ENCODE measurements at places on chromosomes 4 and X. TPM values are rescaled to one million over a fixed set of nuclear protein-coding genes. Genes with fewer than 3 reads are reported as not detected.

The MAGEB17 gene
- not detected for total RNA-seq

The CDX4 gene
- not detected for total RNA-seq

The COL25A1 gene
- total RNA-seq, result 3.1 TPM

The SGMS2 gene
- 41.7 TPM for total RNA-seq

The PPP4R3C gene
- total RNA-seq, result not detected

The IBSP gene
- not detected for total RNA-seq

The ARSJ gene
- total RNA-seq, result 1.8 TPM

The FAM236D gene
- not detected for total RNA-seq

The EGFL6 gene
- not detected for total RNA-seq

The CCNA2 gene
- total RNA-seq, result 81.4 TPM

The CPZ gene
- 1.8 TPM for total RNA-seq

The MAGED4B gene
- 0.25 TPM for total RNA-seq

The EDA2R gene
- total RNA-seq, result not detected

The RBM46 gene
- not detected for total RNA-seq

The VSIG4 gene
- total RNA-seq, result 38.9 TPM

The RHOXF2B gene
- not detected for total RNA-seq

The ARL9 gene
- total RNA-seq, result 0.61 TPM

The CLIC2 gene
- total RNA-seq, result 15.5 TPM

DNA sequence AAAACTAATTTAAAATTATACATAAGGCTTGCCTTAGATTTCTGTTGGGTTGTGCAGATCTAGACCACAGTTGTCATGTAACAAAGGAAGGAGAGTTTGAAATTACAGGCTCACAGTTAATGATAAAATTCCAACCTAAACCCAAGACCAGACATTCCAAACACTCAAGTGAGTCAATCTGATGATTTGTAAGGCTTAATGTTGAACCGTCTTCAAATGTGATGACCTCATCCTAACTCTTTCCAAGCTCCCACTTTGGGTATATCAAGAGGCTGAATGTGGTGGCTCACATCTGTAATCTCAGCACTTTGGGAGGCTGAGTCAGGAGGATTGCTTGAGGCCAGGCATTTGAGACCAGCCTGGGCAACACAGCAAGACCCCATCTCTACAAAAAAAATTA, 149.2 kb downstream of the TBL1X start:
- H3K36me3 ChIP-seq, result no peaks in the 10 kb centered on the region
- no peaks in the 10 kb centered on the region for H3K27me3 ChIP-seq
- DNase-seq, result no peak
- peaks cover 31% of the 10 kb centered on the region for H3K4me1 ChIP-seq
- H3K27ac ChIP-seq, result no peak overlapping the region

GRCh38 chrX:64265265-64265664, 34.9 kb upstream of the ASB12 start:
- no peak for DNase-seq
- no peak overlapping the region for H3K4me3 ChIP-seq
- H3K4me1 ChIP-seq, result no peaks in the 10 kb centered on the region

- H3K27me3 ChIP-seq, result no peaks in the 10 kb centered on the region
- no peaks in the 10 kb centered on the region for H3K4me1 ChIP-seq
- no peak for DNase-seq
- H3K27ac ChIP-seq, result no peak overlapping the region
- H3K4me3 ChIP-seq, result no peak overlapping the region
Observed at GRCh38 chr4:73139245-73139644, 69.7 kb upstream of the COX18 start.

DNA sequence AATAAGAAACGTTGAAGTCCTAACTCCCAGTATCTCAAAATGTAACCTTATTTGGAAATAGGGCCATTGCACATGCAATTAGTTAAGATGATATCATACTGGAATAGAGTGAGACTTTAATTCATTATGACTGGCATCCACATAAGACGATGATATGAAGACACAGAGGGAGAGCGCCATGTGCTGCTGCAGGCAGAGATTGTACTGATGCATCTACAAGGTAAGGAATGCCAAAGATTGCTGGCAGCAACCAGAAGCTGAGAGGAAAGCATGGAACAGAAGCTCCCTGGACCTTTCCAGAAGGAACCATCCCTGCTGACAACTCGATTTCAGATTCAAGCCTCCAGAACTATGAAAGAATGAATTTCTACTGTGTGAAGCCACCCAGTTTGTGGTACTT, 697.0 kb upstream of the INTU start:
- no peaks in the 10 kb centered on the region for H3K36me3 ChIP-seq
- no peak overlapping the region for H3K27ac ChIP-seq
- no peak overlapping the region for H3K4me3 ChIP-seq
- H3K27me3 ChIP-seq, result no peaks in the 10 kb centered on the region
- no peak for DNase-seq

DNA sequence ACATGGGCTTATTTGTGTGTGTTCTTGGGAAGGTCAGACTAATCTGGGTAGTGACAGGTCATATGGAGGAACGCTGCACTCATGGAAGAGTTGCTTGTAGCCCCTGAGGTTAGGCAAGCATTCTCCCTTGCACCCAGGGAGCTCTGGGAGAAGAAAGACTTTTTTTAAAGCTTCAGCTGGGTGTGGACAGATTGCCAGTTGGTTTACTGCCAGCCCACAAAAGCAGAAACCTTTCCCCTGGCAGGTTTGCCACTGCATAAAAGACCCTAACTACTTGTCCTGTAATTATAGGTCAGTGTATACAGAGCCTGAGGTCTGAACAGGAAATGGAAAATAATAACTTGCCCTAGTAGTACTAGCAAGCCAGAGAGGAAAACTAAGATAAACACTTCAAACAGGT, 7.4 kb upstream of the NFKB1 start:
- no peaks in the 10 kb centered on the region for H3K36me3 ChIP-seq
- H3K4me3 ChIP-seq, result no peak overlapping the region
- no peaks in the 10 kb centered on the region for H3K27me3 ChIP-seq
- H3K27ac ChIP-seq, result no peak overlapping the region

DNA sequence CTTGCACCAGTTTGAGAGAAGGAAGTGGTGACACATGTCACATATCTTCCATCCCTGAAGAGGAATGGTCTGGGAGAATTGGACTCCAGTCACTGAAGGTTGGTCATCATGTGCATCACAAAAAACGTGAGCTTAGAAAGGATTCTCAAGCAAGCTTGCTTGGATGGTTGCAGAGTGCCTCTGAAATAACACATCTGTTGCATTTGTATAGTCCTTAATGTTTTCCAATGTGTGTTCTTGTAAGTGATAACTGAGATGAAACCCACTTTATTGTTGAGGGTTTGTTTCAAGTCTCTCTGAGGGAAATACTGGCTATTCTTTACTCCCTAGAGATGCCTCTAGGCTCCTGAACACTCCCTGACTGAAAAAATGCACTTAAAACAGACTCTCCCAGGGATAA, 184.5 kb upstream of the MBNL3 start:
- no peaks in the 10 kb centered on the region for H3K27me3 ChIP-seq
- no peaks in the 10 kb centered on the region for H3K4me1 ChIP-seq
- no peak overlapping the region for H3K27ac ChIP-seq

DNA sequence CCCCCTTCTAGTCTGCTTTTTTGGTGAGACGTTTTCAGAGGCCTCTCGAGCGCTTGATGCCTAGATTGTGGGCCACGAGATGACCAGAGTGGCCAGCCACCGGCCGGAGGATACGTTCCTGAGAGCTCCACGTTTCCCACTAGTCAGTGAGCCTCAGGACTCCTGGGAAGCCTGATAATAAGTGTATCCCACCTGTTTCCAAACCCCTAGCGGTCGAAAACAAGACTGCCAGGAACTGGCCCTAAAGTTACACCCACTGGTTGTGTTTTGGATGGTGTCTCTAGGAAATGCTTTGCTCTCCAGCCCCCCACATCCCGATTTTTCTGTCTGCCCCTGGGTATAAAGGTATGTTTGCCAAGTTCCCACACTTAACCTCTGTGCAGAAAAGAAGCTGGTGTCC, 4.6 kb upstream of the RS1 start:
- no peak for DNase-seq
- H3K36me3 ChIP-seq, result no peaks in the 10 kb centered on the region
- H3K27ac ChIP-seq, result no peak overlapping the region
- no peaks in the 10 kb centered on the region for H3K4me1 ChIP-seq
- H3K4me3 ChIP-seq, result no peak overlapping the region

DNA sequence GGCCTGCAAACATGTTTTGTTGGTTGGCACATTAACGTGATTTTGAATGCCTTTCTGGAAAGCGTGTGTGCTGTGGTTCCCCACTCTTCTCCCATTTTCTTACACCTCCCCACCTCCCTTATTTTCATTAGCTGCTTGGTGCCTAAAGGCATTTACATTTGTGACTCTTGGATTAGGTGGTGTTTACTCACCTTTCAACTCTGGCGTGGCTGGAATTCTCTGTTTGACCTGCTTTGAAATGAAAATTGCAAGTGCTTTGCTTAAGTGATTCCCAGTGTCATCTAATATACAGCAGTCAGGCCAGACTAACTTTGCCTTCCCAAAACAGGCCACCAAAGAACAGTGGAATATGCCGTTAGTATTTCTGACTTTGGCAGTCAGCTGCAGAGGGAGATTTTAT, 80.5 kb downstream of the NHSL2 start:
- no peaks in the 10 kb centered on the region for H3K4me1 ChIP-seq
- DNase-seq, result no peak
- H3K36me3 ChIP-seq, result no peaks in the 10 kb centered on the region
- no peak overlapping the region for H3K4me3 ChIP-seq
- H3K27ac ChIP-seq, result no peak overlapping the region

GRCh38 chr4:39502019-39502663, 25.1 kb downstream of the UGDH start:
- no peak overlapping the region for H3K27ac ChIP-seq
- H3K4me1 ChIP-seq, result no peaks in the 10 kb centered on the region
- DNase-seq, result no peak
- H3K4me3 ChIP-seq, result no peak overlapping the region
- peaks cover 19% of the 10 kb centered on the region for H3K36me3 ChIP-seq

GRCh38 chr4:62871078-62871477, 1538.2 kb downstream of the TECRL start:
- no peak overlapping the region for H3K27ac ChIP-seq
- H3K27me3 ChIP-seq, result no peaks in the 10 kb centered on the region
- H3K4me3 ChIP-seq, result no peak overlapping the region
- no peak for DNase-seq
- no peaks in the 10 kb centered on the region for H3K4me1 ChIP-seq

DNA sequence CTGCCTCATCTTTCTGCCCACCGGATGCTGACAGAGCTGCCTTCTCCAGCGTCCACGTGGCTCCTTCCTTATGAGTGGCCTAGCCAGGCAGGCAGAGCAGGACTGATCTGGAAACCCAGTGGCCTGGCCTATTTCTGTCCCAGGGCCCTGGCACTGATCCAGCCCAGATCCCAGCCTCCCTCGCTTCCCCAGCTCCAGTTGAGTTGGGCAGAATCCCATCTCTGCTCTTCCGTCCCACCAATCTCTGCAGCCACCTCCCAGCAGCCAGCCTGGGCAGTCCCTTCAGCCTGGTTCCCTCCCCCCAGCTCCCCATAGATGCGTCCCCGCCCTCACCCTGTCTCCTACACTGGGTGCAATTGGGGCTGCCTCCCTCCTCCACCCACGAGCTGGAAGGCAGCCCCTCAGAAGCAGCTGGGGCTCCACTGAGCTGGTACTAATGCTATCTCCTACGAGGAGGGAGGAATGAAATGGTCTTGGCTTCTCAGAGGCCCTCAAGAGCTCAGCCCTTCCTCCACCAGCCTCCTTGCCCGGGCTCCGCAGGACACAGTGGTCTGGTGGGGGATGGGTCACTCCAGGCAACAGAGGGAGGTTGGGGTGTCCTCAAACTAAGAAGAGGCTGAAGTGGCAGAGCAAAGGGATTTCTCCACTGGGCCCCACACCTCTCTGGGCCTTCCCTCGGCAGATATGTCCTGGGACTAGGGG, 94.2 kb downstream of the PJA1 start:
- no peaks in the 10 kb centered on the region for H3K27me3 ChIP-seq
- H3K4me1 ChIP-seq, result no peaks in the 10 kb centered on the region
- no peak overlapping the region for H3K4me3 ChIP-seq
- no peak for DNase-seq

DNA sequence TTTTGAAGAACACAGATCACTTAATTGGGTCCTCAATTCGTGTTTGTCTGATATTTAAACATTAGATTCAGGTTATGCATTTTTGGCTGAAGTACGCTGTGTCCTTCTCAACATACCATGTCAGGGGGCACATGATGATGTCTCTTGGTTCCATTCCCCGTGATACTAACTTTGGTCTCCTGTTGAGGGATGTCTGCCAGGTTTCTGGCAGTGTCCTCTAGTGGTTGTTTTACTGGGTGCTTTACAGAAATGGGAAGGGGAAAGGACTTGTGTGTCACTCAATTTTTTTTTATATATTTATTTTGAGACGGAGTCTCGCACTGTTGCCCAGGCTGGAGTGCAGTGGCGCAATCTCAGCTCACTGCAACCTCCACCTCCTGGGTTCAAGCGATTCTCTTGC, 58.2 kb downstream of the WWC2 start:
- no peak overlapping the region for H3K27ac ChIP-seq
- no peak for DNase-seq
- H3K36me3 ChIP-seq, result no peaks in the 10 kb centered on the region
- H3K4me1 ChIP-seq, result peaks cover 21% of the 10 kb centered on the region
- H3K4me3 ChIP-seq, result no peak overlapping the region
- H3K27me3 ChIP-seq, result no peaks in the 10 kb centered on the region

DNA sequence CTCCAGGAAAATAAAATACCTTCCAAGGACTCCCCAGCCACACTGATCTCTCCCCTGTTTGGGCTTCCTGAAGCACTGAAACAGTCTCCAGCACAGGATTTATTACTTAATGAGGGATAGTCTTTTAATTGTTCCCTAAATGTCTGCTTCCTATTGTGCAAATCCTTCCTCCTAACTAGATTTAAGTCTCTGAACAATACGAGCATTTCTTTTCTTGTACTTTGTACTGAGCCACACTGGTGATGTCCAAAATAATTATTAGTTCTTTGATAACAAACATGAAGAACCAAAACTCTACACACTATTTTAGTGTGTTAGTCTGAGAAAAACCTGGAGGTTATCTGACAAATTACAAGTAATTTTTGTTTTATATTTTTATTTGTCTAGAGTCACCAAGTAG, 5.1 kb downstream of the ADGRA3 start:
- no peak for DNase-seq
- no peak overlapping the region for H3K4me3 ChIP-seq
- no peaks in the 10 kb centered on the region for H3K36me3 ChIP-seq
- no peak overlapping the region for H3K27ac ChIP-seq
- H3K27me3 ChIP-seq, result no peaks in the 10 kb centered on the region

- no peaks in the 10 kb centered on the region for H3K4me1 ChIP-seq
- no peaks in the 10 kb centered on the region for H3K36me3 ChIP-seq
- no peak for DNase-seq
- H3K27me3 ChIP-seq, result no peaks in the 10 kb centered on the region
Observed at GRCh38 chrX:124415115-124415800, 68.9 kb downstream of the SH2D1A start.

DNA sequence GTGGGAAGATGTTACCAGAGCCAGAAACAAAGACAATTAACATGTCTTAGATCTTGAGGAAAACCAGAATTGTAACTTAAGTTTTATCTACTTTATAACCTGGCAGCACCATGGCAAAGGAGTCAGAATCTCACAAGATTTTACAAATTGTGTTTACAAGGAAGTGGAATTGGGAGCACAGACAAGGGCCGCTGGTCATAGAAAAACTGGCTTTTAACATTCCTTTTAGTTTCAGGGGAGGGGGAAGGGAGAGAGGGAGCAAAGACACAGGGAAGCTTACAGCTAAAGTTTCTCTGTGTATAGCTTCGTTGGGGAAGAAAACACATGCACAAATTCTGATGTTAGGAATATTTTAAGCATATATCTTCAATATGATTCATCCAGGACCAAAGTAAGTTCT, 10.3 kb upstream of the UGT2B11 start:
- H3K4me3 ChIP-seq, result no peak overlapping the region
- H3K27me3 ChIP-seq, result no peaks in the 10 kb centered on the region
- no peak overlapping the region for H3K27ac ChIP-seq
- H3K4me1 ChIP-seq, result no peaks in the 10 kb centered on the region
